Head of caudate nucleus (tissue), 42 donors: ENCODE measurements at places on chromosomes 1 and 21.

- DNase-seq, result no peak
These were observed 2.5 kb upstream of the MFAP2 start for GRCh38 chr1:16982902-16983301.

- no peak for DNase-seq
These were observed 230.1 kb downstream of the SRGAP2C start for GRCh38 chr1:121414905-121415304.

GRCh38 chr1:28449904-28450303 is 55.9 kb upstream of the RCC1 start:
- DNase-seq, result no peak

DNA sequence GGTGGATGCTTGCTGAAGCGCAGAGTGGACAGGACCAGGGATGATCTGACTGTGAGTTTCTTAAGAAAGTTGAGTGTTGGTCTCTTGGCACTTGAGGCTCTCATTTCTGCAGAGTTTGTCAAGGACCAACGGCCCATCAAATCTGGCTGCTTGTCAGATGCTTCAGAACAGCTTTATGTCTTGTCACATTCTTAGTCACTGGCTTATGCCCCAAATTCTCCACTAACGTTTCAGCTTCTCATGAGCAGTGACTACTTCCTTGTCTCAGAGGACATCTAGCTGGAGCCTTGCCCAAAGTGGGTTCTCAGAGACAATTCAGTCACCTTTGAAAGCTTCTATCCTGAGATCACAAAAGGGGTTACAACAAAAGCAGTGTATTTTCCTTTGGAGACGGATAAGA is 92.3 kb downstream of the ST6GALNAC5 start:
- DNase-seq, result no peak

DNA sequence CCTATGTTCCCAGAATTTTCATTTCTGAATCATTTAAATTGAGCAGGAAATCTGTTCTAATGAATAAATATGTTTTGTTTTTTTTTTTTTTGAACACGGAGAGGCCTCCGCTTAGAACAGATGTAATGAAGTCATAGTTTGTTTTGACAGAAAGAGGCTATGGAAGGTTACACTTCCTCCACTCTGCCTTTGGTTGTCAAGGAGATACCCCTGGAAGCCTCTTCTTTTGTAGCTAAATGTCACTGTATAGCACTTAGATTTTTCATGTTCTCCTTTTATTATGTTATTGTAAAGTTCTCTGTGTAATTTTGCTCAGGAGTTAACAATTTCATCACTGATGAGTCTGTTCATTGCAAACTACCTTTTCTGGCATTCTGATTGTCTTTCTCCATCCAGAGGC is 22.7 kb upstream of the GNG12 start:
- DNase-seq, result peak; percentile 51

- DNase-seq, result no peak
These were observed 7.0 kb downstream of the OR14I1 start for GRCh38 chr1:248695451-248696132.

GRCh38 chr21:25994758-25995163 is 175.8 kb downstream of the APP start:
- no peak for DNase-seq

GRCh38 chr1:28039341-28039740 is 49.1 kb downstream of the EYA3 start:
- DNase-seq, result no peak

DNA sequence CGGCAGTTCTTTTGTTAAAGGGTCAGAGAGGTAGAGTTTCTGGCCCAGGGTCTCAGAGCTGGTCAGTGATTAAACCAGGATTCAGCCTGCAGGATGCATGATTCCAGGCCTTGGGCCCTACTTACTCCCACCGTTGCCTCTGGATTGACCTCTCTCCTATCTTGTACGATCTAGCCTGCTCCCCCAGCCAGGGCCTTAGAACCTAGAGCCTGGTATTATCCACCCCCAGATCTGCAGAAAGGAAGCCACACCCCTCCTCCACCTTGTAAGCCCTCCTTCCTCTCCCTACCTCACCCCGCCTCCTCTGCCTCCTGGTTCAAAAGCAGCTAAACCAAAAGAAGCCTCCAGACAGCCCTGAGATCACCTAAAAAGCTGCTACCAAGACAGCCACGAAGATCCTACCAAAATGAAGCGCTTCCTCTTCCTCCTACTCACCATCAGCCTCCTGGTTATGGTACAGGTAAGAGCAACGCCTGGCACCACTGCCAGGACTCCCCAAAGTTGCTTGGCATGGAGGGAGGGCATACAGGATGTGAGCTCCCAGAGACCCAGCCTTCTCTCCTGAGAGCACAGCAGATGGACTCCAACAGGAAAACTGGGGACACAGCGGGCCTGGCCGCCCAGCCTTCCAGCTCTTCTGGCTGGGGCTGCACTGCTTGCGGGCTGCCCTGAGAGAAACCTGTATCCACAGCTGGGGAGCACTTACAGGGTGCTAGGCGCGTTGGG is at the start of gene CD52:
Gene CD52, plus strand, starts transcription at position 347 of the 726 bp plus-strand sequence. Its CDS starts 60 bp downstream, at position 407.
- DNase-seq, result peak; percentile 54
